ENCODE measurements at places on chromosomes 6 and 20.

DNA sequence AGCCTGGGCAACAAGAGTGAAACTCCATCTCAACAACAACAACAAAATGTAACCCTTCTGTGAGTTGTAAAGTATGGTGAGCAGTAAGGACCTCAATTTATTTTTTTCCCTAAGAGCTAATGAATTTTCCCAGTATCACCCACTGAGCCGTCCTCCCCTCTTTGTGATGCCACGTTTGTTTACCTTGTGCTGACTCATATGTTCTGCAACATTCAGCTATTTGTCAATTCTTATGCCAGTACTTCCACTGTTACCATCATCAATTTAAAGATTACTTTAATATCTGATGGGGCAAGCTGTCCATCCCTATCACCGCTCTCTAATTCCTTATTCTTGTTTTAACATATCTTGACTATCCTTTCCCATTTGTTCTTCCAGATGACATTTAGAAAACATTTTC, 37.5 kb downstream of the MAK start:
- no peak for DNase-seq

- no peak for DNase-seq
Measured at GRCh38 chr6:46526607-46527006, 35.4 kb upstream of the RCAN2 start.

DNA sequence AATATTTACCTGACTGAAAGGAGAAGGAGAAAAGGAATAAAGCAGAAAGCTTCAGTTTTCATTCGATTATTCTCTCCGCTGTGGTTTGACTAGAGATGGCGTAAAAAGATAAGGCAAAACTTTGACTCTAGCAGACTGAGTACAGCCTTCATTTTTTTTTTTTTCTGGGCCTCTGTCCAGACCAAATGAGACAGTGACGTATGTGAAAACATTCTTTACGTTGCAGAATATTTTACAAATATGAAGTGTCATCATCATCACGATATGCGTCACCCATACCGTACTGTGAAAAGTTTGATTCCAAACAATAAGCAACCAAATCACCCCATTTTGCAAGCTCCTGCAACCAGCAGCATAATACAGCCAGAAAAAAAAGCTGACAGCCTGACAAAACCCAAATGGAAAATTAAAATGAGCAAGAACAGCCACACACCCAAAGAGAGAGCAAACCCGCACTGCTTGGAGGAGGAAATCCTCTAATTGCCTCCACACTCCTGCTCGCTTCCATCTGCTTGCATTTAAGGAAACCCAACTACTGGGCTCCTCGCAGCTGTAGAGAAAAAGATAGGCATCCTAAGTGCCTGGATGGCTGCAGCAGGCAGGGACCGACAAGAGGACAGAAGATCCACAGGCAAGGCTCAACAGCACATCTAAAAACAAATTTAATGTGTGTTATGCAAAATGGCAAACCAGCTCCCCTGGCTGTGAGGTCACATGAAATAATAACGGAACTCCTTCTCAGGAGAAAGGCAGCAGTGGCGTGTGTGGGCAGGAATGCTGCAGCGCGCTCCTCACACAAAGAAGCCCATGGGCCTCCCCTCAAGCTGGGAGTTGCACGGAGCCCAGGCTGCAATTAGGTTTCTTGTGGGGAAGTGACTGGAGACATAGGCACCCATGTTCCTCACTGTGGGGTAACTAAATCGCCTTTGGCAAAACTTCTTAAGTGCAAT, 113.1 kb downstream of the FYN start:
- no peak for DNase-seq

DNA sequence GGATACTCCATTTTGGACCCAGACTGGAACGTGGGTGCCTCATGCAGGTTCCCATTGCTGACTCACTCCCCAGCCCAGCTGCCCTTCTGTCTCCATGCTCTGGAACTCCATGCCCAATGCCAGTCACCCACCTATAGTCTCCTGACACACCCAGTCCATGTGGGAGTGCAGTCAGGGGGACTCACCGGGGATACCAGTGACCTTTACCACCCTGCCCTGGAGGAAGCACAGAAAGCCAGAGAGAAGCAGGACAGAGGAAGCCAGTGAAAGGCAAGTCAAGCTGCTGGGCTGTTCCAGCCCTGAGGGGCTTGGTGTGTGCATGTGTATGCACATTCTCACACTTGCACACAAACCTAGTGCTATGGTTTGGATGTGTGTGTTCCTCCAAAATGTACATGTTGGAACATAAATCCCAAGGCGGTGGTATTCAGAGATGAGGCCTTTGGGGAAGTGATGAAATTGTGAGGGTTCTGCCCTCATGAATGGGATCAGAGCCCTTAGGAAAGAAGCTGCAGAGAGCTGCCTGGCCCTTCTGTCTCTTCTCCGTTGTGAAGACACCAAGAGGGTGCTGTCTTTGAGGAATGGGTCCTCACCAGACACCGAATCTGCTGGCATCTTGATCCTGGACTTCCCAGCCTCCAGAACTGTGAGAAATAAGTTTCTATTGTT, 121.4 kb upstream of the MAFB start:
- no peak for DNase-seq

DNA sequence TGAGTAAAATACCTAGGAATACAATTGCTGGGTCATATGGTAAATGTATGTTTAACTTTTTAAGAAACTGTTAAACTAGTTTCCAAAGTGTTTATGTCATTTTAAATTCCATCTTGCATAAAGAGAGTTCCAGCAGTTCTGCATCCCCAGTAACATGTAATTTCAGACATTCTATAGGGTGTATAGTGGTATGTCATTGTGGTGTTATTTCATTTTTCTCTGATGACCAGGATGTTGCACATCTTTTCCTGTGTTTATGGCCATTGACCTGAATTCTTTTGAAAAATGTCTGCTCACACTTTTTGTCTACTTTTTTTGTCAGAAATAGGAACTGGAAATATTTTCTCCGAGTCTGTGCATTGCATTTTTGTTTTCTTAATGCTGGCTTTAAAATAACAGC, 128.9 kb downstream of the TMEM200A start:
- no peak for DNase-seq

- no peak for DNase-seq
Measured at GRCh38 chr20:62625921-62626547, 16.3 kb upstream of the SLCO4A1 start.

GRCh38 chr6:158290659-158291058, 21.6 kb upstream of the TULP4 start:
- DNase-seq, result no peak

- no peak for DNase-seq
Measured at GRCh38 chr6:7414811-7415210, 25.2 kb downstream of the RIOK1 start.

GRCh38 chr6:16319813-16320532, 81.6 kb downstream of the GMPR start:
- DNase-seq, result peak; percentile 39

- DNase-seq, result no peak
Measured at GRCh38 chr20:37326666-37327065, 19.3 kb upstream of the SRC start.

DNA sequence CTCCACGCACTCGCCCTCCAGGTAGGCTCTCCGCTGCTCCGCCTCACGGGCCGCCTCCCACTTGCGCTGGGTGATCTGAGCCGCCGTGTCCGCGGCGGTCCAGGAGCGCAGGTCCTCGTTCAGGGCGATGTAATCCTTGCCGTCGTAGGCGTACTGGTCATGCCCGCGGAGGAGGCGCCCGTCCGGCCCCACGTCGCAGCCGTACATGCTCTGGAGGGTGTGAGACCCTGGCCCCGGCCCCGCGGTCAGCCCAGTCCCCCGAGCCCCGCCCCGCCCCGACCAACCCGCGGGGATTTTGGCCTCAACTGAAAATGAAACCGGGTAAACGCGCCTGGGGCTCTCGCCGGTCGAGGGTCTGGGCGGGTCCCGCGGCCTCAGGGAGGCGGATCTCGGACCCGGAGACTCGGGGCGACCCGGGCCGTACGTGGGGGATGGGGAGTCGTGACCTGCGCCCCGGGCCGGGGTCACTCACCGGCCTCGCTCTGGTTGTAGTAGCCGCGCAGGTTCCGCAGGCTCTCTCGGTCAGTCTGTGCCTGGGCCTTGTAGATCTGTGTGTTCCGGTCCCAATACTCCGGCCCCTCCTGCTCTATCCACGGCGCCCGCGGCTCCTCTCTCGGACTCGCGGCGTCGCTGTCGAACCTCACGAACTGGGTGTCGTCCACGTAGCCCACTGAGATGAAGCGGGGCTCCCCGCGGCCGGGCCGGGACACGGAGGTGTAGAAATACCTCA, 598 bp downstream of the HLA-B start:
- no peak for DNase-seq

- no peak for DNase-seq
Measured at GRCh38 chr6:68343901-68344300, 291.2 kb upstream of the ADGRB3 start.

- DNase-seq, result no peak
Measured at GRCh38 chr6:56758120-56758519, 115.4 kb upstream of the DST start.

- DNase-seq, result no peak
Measured at GRCh38 chr20:8627340-8628004, 441.4 kb upstream of the PLCB4 start.

DNA sequence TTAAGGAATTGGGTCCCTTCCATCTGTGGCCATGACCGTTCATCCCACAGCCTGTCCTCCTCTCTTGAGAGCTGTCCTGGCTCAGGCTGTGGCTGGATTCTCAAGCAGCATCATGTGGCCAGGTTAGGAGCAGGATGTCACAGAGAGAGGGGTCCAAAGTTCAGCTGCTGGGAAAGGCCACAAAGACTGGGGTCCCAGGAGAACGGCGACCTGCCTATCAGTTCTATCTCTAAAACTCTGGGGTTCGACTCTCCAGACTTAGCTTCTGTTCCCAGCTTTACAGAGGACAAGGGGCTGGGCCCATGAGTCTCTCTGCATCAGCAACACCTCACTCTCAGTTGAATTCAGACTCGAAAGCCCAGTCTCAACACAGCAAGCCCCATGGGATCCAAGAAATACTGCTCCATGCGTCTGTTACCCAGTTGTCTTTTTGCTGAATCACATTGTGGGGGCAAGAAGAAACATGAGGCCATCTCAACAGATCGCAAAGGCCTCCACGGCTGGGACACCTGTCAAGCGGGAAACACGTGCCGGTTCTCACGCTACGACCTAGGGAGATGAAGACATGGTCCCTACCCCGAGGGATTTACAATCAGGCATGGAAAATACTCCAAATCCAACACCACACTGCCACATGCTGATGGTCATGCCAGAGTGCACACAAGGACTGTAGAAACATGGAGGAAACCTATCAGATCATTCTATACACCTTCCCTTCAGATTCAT, 95.4 kb downstream of the SLC22A23 start:
- no peak for DNase-seq

Data from frontal cortex (tissue), 4 donors.